ENCODE measurements at places on chromosomes 2 and 18. TPM values are rescaled to one million over a fixed set of nuclear protein-coding genes. Genes with fewer than 3 reads are reported as not detected.

DNA sequence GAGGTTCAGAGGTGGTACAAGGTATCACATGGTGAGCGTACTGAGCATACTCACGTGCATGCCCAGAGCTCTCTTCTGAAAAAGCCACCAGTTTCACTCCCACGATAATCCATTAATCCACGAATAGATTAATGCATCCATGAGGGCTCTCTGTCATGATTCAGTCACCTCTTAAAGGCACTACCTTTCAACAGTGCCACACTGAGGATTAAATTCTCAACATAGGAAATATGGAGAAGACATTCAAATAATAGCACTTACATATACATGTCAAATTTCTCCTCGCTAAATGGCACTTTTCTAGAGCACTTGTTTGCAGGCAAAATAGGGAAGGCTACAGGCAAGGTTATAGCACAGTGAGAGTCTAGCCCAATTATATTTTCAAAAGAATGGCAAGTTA lies 825.9 kb downstream of the TRIB2 start:
- DNase-seq, result no peak

- DNase-seq, result no peak
Measured at GRCh38 chr2:18268400-18268799, 292.1 kb downstream of the RDH14 start.

GRCh38 chr2:11932962-11933361 lies 186.5 kb downstream of the LPIN1 start:
- DNase-seq, result no peak

GRCh38 chr2:8234253-8234652 lies 447.6 kb upstream of the ID2 start:
- DNase-seq, result no peak

The KIAA2012 gene
- 0.25 TPM for polyA plus RNA-seq

GRCh38 chr2:108367014-108367413 lies 10.7 kb upstream of the SULT1C4 start:
- no peak for DNase-seq

Measured in renal pelvis (tissue), 12 donors.